Thyroid gland (tissue), 4 donors: ENCODE measurements at places on chromosomes 16 and 17. TPM values are rescaled to one million over a fixed set of nuclear protein-coding genes. Genes with fewer than 3 reads are reported as not detected.

The NOL3 gene
- 53.7 TPM for total RNA-seq

- H3K27ac ChIP-seq, result no peak overlapping the region
- H3K4me3 ChIP-seq, result no peak overlapping the region
- H3K4me1 ChIP-seq, result no peaks in the 10 kb centered on the region
- no peaks in the 10 kb centered on the region for H3K27me3 ChIP-seq
- DNase-seq, result no peak
- no peaks in the 10 kb centered on the region for H3K36me3 ChIP-seq
These were observed 130.6 kb downstream of the DYNLRB2 start for GRCh38 chr16:80671281-80671849.

DNA sequence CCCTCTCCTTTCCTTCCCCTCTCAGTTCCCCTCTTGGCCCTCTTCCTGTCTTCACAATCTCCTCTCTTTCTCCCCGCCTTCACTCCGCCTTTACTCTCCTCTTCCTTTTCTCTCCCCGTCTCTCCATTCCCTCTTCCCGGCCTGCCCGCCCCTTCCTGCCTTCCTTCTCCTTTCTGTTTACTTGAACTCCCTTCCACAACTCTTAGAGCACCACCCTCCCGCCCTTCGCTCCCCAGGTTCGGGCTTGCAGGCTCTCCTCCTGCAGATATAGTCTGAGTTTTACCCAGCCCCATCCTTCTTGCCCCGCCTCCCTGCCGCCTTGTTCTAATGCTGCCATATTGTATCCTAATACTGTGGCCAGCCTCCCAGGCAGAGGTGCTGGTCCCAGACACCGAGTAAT is 201.5 kb upstream of the N4BP1 start:
- no peak for DNase-seq
- H3K36me3 ChIP-seq, result no peaks in the 10 kb centered on the region
- no peak overlapping the region for H3K4me3 ChIP-seq
- peaks cover 13% of the 10 kb centered on the region for H3K27me3 ChIP-seq
- no peak overlapping the region for H3K27ac ChIP-seq

The ABCC3 gene
- total RNA-seq, result 189 TPM

GRCh38 chr17:64150237-64151015 is 20.5 kb upstream of the ERN1 start:
- H3K36me3 ChIP-seq, result peaks cover 15% of the 10 kb centered on the region
- H3K4me1 ChIP-seq, result peaks cover 16% of the 10 kb centered on the region
- no peaks in the 10 kb centered on the region for H3K27me3 ChIP-seq
- DNase-seq, result peak; percentile 63

- no peak overlapping the region for H3K27ac ChIP-seq
- no peaks in the 10 kb centered on the region for H3K4me1 ChIP-seq
- DNase-seq, result no peak
- no peaks in the 10 kb centered on the region for H3K27me3 ChIP-seq
- H3K4me3 ChIP-seq, result no peak overlapping the region
These were observed 25.0 kb downstream of the ZNF469 start for GRCh38 chr16:88407807-88408206.

DNA sequence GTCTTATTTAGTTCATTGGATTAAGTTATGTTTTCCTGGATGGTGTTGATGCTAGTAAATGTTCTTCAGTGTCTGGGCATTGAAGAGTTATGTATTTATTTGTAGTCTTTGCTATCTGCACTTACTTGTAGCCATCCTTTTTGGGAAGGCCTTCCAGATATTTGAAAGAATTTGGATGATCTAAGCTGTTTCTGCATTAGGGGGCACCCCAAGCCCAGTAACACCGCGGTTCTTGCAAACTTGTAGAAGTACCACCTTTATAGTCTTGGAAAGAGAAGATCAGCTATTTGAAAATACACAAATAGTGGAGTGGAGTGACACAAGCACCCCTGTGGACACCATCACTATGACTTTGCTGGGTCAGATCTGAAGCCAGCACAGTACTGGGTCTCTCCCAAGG is 175.9 kb upstream of the KIF2B start:
- no peak overlapping the region for H3K4me3 ChIP-seq
- no peaks in the 10 kb centered on the region for H3K36me3 ChIP-seq
- H3K27ac ChIP-seq, result no peak overlapping the region
- no peaks in the 10 kb centered on the region for H3K27me3 ChIP-seq
- DNase-seq, result no peak

DNA sequence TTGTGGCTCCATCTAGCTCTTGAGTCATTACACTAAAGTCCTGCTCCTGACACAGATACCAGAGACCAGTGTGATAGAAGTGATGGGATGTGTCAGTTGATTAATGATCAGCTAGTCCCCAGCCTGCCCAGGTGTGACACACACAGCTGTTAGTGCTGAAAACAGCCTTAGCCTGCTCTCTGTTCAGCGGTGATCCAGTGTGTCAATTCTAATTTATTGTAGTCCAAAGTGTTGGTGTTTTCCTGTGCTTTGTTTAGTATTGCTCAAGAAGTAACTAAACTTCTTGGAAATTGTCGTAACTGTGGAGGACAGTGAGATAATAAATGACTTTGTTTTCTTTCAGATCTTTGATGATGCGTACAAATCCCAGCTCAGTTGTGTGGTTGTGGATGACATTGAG is 92.3 kb downstream of the WNT3 start:
- H3K27ac ChIP-seq, result no peak overlapping the region
- no peak for DNase-seq
- H3K27me3 ChIP-seq, result no peaks in the 10 kb centered on the region
- H3K36me3 ChIP-seq, result no peaks in the 10 kb centered on the region
- no peak overlapping the region for H3K4me3 ChIP-seq

- DNase-seq, result peak; percentile 3
- no peaks in the 10 kb centered on the region for H3K27me3 ChIP-seq
- no peak overlapping the region for H3K27ac ChIP-seq
- H3K36me3 ChIP-seq, result no peaks in the 10 kb centered on the region
These were observed 1151.9 kb upstream of the GOT2 start for GRCh38 chr16:59886021-59886420.

DNA sequence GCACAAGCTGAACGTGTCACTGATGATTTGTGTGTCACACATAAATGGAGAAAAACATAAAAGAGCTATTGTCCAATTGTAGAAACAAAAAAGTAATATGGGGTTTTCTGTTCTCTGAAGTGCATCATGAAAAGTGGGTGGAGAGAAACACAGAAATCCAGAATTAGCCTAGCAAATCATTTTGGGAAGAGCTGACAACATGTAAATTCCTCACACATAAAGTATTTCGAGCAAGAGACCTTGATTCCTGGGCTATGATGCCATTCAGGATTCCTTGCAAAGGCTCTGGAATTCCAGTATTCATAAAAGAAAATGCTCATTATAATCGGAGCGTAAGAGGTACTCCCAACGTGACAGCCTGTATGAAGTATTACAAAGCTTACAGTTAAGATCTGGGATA is 1.1 kb downstream of the DCUN1D3 start:
- peak overlapping the region; percentile 92 for H3K27ac ChIP-seq
- peaks cover 15% of the 10 kb centered on the region for H3K4me1 ChIP-seq
- H3K36me3 ChIP-seq, result peaks cover 5% of the 10 kb centered on the region
- H3K4me3 ChIP-seq, result peak overlapping the region; percentile 63

- peaks cover 10% of the 10 kb centered on the region for H3K4me1 ChIP-seq
- H3K4me3 ChIP-seq, result no peak overlapping the region
- no peak overlapping the region for H3K27ac ChIP-seq
These were observed 25.5 kb downstream of the CDH5 start for GRCh38 chr16:66391726-66392670.

The EXOC3L1 gene
- 8.1 TPM for total RNA-seq

DNA sequence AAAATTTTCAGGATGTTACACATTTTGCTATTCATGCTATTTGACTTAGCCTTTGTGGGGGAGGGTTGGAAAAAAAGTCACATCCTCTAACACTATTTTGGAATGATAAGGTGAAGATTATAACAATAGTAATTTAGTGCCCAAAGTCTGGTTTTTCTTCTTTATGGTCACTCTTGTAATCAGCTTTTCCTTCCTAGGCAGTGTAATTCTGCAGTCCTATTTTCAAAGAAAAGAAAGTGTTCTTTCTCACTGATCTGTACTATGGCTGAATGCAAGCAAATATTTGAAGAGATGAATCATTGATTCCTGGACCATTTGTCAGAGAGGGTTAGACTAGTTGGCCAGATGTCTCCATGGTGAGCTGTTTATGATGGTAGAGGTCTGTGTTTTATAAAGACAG is 8.4 kb downstream of the RSPRY1 start:
- no peaks in the 10 kb centered on the region for H3K36me3 ChIP-seq
- no peak for DNase-seq
- no peaks in the 10 kb centered on the region for H3K27me3 ChIP-seq
- H3K4me1 ChIP-seq, result peaks cover 58% of the 10 kb centered on the region

DNA sequence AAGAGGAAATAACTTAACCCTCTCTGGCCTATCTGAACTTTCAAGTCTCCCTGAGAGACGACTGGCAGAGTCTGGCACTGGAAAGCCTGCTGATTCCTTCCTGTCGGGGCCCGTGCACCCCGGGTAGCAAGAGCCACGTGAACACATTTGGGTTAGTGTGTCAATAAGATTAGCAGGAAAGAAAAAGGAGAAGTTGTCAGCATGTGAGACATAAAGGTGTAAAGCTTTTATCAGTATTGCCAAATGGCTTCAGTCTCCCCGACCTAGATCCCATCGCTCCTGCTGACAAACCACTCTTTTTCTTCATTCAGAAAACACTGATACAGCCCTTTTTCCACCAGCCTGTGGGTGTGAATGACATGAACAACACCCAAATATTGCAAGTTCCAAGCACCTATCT is 74.4 kb downstream of the CCT6B start:
- no peaks in the 10 kb centered on the region for H3K4me1 ChIP-seq
- H3K27ac ChIP-seq, result no peak overlapping the region
- no peaks in the 10 kb centered on the region for H3K27me3 ChIP-seq
- DNase-seq, result no peak
- H3K36me3 ChIP-seq, result no peaks in the 10 kb centered on the region
- no peak overlapping the region for H3K4me3 ChIP-seq

GRCh38 chr16:10608687-10609401 is 28.4 kb upstream of the EMP2 start:
- no peak overlapping the region for H3K4me3 ChIP-seq
- H3K4me1 ChIP-seq, result no peaks in the 10 kb centered on the region
- no peak overlapping the region for H3K27ac ChIP-seq
- H3K36me3 ChIP-seq, result no peaks in the 10 kb centered on the region

DNA sequence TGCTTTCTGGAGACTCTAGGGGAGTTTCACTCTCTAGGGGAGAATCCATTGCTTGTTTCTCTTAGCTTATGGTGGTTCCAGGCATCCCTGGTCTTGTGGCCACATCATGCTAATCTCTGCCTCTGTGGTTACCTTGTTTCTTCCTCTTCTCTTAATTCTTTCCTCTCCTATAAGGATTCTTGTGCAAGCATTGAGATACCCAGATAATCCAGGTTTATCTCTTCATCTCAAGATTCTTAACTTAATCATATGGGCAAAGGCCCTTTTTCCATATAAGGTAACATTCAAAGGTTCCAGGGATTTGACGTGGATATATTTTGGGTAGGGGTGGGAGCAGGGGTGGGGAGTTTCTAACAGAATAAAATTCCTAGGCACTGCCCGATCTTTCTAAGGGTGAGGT is 32.6 kb downstream of the FAM20A start:
- no peak overlapping the region for H3K4me3 ChIP-seq
- no peak for DNase-seq
- H3K36me3 ChIP-seq, result no peaks in the 10 kb centered on the region
- H3K4me1 ChIP-seq, result peaks cover 20% of the 10 kb centered on the region

GRCh38 chr17:35046245-35046644 is 17.3 kb downstream of the RFFL start:
- no peak overlapping the region for H3K4me3 ChIP-seq
- peaks cover 31% of the 10 kb centered on the region for H3K4me1 ChIP-seq
- H3K27me3 ChIP-seq, result no peaks in the 10 kb centered on the region
- H3K27ac ChIP-seq, result peak overlapping the region; percentile 18
- H3K36me3 ChIP-seq, result no peaks in the 10 kb centered on the region

- no peaks in the 10 kb centered on the region for H3K27me3 ChIP-seq
- no peak overlapping the region for H3K27ac ChIP-seq
- no peak overlapping the region for H3K4me3 ChIP-seq
- H3K4me1 ChIP-seq, result peaks cover 35% of the 10 kb centered on the region
- H3K36me3 ChIP-seq, result no peaks in the 10 kb centered on the region
These were observed 99.0 kb downstream of the CMIP start for GRCh38 chr16:81543571-81543970.

GRCh38 chr16:83458612-83459011 is 349.2 kb upstream of the HSBP1 start:
- H3K36me3 ChIP-seq, result no peaks in the 10 kb centered on the region
- no peak for DNase-seq
- no peak overlapping the region for H3K4me3 ChIP-seq
- H3K4me1 ChIP-seq, result no peaks in the 10 kb centered on the region
- no peaks in the 10 kb centered on the region for H3K27me3 ChIP-seq
- H3K27ac ChIP-seq, result no peak overlapping the region

- H3K4me3 ChIP-seq, result no peak overlapping the region
- H3K36me3 ChIP-seq, result peaks cover 42% of the 10 kb centered on the region
- H3K27ac ChIP-seq, result no peak overlapping the region
- H3K27me3 ChIP-seq, result no peaks in the 10 kb centered on the region
These were observed 43.5 kb downstream of the AP2B1 start for GRCh38 chr17:35630530-35631148.

The VAT1L gene
- total RNA-seq, result 29.7 TPM

The PERCC1 gene
- total RNA-seq, result 1.6 TPM

GRCh38 chr16:8950580-8951077 is 13.1 kb downstream of the USP7 start:
- DNase-seq, result peak; percentile 30
- no peaks in the 10 kb centered on the region for H3K36me3 ChIP-seq
- no peaks in the 10 kb centered on the region for H3K27me3 ChIP-seq
- peaks cover 54% of the 10 kb centered on the region for H3K4me1 ChIP-seq

DNA sequence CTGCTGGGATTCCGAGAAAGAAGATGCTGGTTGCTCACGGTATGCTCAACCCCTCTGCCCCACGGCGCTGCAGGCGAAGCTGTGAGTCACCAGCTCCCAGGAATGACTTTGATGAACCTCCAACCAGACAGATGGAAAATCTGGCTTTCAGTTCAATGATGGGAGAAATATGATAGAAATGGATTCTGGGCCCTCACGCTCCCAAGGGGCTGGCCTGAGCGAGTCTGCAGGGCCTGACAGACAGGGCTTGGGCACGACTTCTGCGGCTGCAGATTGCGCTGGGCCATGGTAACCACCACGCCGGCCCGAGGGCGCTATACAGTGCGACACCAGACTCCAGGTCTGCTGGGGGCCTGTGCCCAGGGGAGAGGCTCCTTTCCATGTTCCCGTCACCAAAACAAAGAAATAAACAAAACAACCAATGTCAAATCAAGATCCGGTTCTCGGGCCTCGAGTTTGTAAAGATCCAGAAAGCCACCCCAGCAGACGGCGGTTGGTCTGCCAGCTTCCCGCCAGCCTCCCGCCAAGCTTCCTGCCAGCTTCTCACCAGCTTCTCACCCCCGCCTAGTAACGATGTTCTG is 11.1 kb upstream of the ABR start:
- no peak overlapping the region for H3K27ac ChIP-seq
- no peak for DNase-seq
- H3K27me3 ChIP-seq, result no peaks in the 10 kb centered on the region
- no peaks in the 10 kb centered on the region for H3K36me3 ChIP-seq

The DUSP3 gene
- total RNA-seq, result 75.4 TPM

- no peaks in the 10 kb centered on the region for H3K36me3 ChIP-seq
- DNase-seq, result no peak
- peaks cover 11% of the 10 kb centered on the region for H3K4me1 ChIP-seq
- H3K27me3 ChIP-seq, result no peaks in the 10 kb centered on the region
These were observed 26.1 kb downstream of the TNS4 start for GRCh38 chr17:40475234-40475908.

GRCh38 chr16:3475604-3476375 is 19.5 kb downstream of the C16orf90 start:
- DNase-seq, result no peak
- H3K36me3 ChIP-seq, result peaks cover 6% of the 10 kb centered on the region
- H3K4me1 ChIP-seq, result peaks cover 5% of the 10 kb centered on the region
- no peak overlapping the region for H3K4me3 ChIP-seq

The SLC5A11 gene
- total RNA-seq, result 0.22 TPM
